ENCODE measurements at places on chromosomes 12 and 14. TPM values are rescaled to one million over a fixed set of nuclear protein-coding genes. Genes with fewer than 3 reads are reported as not detected.

The VRTN gene
- total RNA-seq: not detected

The GYS2 gene
- total RNA-seq: 0.17 TPM

The INHBC gene
- total RNA-seq: not detected

The KCNJ8 gene
- total RNA-seq: not detected

The KLRK1 gene
- total RNA-seq: not detected

The SCN8A gene
- total RNA-seq: 0.38 TPM

The ETFBKMT gene
- 0.52 TPM for total RNA-seq

The RAD9B gene
- 0.95 TPM for total RNA-seq

The DLST gene
- total RNA-seq: 110 TPM

The AKT1 gene
- total RNA-seq: 143 TPM

The CD163 gene
- total RNA-seq: not detected

The P3H3 gene
- total RNA-seq: 4.7 TPM

The SERPINA12 gene
- total RNA-seq: not detected

GRCh38 chr12:69984241-69984640, 159.2 kb downstream of the MYRFL start:
- no peak for DNase-seq

DNA sequence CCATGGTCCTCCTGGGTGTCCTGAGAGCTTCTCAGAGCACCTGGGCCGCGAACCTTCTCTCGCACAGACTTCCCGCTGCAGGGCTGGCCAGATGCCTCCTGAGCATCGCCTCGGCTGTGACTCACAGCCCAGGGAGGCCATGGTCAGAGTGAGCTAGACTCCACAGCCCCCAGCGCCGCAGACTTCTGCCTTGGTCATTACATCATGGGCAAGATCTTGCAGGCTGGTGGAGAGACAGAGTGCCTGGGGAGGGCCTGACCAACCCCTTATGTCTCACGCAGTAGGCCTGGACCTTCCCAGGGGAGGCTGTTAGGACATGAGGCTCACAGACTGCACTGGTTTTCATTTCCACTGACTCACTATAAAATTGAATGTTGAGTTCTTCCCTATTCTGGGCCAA, 41.8 kb downstream of the SMOC1 start:
- no peak for DNase-seq

- DNase-seq: peak; percentile 78
Measured at GRCh38 chr12:49671031-49671765, 36.0 kb downstream of the FMNL3 start.

DNA sequence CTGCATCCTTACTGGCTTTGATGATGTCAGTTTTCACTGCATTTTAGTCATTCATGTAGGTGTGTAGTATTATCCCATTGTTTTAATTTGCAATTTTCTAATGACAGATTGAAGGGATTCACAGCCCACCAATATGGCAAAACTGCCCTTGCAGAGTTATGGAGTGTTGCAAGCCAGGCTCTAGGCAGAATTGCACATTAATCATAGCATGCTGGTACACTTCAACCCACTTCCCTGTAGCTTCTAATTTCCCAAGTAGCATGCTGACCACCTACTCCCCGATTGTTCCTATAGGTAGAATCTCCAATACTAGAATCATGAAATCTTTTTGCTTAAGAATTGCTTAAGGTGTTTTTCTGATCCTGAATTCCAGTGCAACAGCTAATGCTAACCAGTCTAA, 5.2 kb upstream of the RNASE6 start:
- no peak for DNase-seq

DNA sequence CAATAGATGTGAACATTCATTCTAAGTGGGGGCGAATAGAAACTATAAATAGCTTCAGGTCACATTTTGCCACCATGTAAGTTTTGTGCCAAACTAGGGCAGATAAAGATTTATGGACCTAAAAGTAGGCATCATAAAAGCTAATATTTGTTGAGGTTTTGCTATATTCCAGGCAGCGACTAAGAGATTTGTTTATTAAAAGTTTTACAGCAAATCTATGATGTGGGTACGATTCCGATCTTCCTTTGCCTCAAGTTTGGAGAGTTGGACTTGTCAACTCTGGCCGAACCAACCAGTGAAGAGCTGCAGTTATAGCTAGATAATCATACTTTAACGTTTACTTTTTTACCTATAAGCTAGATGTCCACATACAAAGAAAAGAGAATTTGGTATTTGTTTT, 1.6 kb downstream of the MAPK1IP1L start:
- peak; percentile 42 for DNase-seq

DNA sequence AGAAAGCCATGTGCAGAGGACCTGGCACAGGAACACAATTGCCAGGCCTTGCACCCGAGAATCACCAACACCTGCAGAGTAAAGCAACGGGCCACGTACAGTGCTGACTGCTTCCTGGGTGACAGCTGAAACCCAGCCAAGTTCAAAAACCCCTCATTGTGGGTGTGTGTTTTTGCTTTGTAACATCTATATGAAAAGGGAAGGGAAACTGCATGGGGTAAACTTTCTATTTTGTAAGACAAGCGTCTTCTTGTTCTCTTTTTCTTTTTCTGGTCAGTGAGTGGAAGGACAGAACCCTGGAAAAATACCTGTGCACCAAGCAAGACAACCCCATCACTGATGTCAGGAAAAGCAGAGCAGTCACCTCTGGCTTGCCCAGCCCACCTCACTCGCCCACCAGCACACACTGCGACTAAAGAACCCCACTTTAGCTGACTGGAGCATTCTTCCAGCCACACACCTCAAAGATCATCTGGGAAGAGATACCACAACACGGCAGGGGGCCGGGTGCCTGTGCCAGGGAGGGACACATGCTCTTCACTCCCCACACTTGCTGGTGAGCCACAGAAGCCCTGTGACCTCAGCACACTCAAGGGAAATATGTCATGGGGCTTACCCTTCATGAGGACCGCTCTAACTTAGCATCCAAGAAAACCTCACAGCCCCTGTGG, 172.3 kb downstream of the NDUFA12 start:
- peak; percentile 63 for DNase-seq

- no peak for DNase-seq
Measured at GRCh38 chr14:96221841-96222240, 17.2 kb downstream of the BDKRB2 start.

DNA sequence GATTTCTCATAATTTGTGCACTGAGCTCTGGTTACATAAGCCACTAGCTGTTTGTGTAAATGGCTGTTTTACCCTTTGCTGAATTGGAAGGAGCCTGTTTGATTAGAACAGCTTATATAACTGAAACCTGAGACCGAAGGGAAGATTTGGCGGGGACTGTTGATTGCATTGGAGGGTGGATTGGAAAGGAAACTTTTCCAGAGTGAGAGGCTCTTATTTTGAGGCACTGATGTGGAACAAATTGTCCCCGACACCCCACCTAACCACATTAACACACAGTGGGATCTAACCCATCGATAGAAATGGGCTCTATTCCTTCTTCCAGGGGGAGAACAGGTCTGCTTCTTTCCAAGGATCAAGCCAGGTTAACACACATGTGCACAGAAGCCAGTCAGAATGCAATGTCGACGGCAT, 51.7 kb downstream of the TMEM30B start:
- DNase-seq: no peak

DNA sequence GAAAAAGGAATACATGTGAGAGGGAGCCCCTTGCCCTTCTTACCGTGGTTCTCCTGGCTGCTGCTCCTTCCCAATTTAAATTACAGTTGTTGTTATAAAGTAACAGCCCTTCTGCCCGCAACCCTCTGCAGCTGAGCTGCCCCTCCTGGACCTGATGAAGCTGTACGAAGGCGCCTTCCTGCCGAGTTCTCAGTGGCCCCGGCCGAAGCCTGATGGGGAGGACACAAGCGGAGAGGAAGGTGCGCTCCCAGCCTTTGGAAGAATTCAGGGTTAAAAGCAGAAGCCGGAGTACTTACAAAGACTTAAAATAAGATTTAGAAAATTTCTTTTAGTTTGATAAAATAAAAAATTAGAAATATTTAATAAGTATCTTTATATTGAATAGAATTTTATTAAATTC, 55.2 kb downstream of the EP400 start:
- no peak for DNase-seq

GRCh38 chr12:106274575-106275121, 26.8 kb upstream of the CKAP4 start:
- DNase-seq: no peak

GRCh38 chr12:79932357-79932756, 2.5 kb downstream of the PPP1R12A start:
- no peak for DNase-seq

GRCh38 chr12:83826112-83826511, 1086.5 kb downstream of the SLC6A15 start:
- peak; percentile 75 for DNase-seq

GRCh38 chr14:44204061-44204835, 302.8 kb downstream of the FSCB start:
- DNase-seq: no peak

DNA sequence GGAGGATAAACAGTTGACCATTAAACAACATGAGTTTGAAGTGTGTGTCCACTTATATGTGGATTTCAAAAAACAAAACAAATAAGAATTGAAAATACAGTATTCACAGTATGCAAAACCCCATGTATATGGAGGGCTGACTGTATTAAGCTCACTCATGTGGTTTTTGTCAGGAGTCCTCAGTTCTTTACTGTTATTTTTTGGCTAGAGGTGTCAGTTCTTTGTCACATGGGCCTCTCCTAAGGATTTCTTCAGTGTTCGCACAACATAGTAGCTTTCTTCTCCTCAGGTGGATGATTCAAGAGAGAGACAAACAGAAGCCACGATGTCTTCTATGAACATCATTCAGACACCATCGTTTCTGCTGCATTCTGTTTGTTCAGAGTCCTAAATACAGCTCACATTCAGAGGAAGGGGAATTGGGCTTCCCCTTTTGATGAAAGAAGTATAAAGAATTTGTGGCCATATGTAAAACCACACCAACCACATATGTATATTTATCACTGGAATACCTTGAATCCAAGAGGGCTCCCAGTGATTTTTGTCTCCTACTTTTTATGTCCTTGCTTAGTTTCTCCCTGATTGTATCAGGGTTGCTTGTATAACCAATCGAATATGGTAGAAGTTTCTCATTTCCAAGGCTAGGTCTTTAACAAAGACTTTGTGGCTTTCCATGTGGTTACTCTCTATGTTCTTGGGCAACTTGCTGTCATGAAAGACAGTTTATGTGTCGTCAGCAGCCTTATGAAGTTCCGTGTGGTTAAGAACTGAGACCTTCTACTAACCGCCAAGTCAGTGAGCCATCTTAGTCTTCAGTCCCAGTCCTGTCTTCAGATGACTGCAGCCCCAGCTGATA, 18.9 kb downstream of the MNAT1 start:
- DNase-seq: peak; percentile 92

GRCh38 chr12:16611146-16611545, 5.2 kb upstream of the LMO3 start:
- DNase-seq: no peak

GRCh38 chr14:31965071-31965734, 111.9 kb upstream of the ARHGAP5 start:
- DNase-seq: no peak

DNA sequence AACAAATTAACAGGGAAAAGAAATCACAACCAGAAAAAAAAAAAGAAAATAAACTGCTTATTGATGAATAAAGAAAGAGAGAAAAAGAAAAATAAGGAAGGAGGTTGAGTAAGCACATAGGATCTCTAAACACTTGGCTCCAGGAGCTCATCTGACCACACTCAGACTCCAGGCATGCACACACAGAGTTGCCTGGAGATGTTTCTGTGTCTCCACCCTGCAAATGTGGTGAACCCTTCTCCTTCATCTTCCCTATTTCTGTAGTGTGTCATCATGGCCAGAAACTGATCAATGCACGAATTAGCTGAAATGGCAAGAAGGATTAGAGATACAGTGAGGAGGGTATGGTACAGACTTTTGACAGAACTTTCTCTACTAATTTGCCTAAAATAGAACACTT, 20.2 kb downstream of the OR4N2 start:
- no peak for DNase-seq

- peak; percentile 98 for DNase-seq
Measured at GRCh38 chr12:100266585-100266834, 369 bp downstream of the DEPDC4 start.

GRCh38 chr12:89262855-89263552, 89.3 kb downstream of the DUSP6 start:
- DNase-seq: no peak

- DNase-seq: no peak
Measured at GRCh38 chr12:78929075-78929418, 64.5 kb downstream of the SYT1 start.

GRCh38 chr12:120874547-120875245, 29.5 kb downstream of the SPPL3 start:
- no peak for DNase-seq

DNA sequence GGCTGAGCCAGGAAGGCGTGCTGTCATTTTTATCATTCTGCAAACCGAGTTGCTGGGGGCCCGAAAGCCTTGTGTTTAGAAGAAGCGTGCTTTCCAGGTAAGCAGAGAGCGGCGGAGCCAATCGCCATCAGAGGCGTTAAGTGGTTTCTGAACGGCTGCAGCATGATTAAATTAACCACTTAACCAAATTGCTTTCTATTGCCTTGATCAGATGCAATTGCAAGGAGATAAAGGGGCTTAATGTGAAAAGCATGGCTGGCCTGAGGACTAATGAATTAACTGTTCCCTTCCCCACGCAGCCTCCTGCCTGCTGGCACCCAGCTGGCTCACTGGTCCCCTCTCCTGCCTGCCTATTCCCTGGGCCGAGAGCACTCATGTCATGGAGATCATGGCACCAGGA, 36.6 kb upstream of the CHGA start:
- DNase-seq: no peak

DNA sequence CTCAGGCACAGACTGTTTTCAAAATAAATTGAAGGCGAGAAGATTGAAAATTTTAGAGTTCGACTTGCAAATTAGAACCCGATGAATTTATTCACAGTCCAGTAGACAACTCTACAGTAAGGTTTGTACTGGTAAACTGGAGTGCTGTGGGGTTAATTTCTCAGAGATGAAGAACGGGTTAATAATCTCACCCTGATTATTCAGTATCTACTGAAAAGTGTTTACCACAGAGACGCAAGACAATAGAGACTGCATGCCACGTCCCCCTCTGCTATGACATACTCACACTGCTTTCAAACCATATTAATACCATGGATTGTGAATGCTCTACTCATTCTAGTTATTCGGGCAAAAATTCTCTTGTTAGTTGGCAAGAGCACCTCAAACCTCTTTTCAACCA, 36.1 kb downstream of the CFL2 start:
- no peak for DNase-seq

- no peak for DNase-seq
Measured at GRCh38 chr14:72945356-72946027, 19.2 kb downstream of the DCAF4 start.

All from activated CD4-positive, alpha-beta T cell treated with anti-CD3 and anti-CD28 coated beads, Interleukin-2, amount 10 ng/mL, durations not matched to agents 24 days and 14 days (primary cell).